NAMALWA (cell line): ENCODE measurements at places on chromosomes 12 and 14.

DNA sequence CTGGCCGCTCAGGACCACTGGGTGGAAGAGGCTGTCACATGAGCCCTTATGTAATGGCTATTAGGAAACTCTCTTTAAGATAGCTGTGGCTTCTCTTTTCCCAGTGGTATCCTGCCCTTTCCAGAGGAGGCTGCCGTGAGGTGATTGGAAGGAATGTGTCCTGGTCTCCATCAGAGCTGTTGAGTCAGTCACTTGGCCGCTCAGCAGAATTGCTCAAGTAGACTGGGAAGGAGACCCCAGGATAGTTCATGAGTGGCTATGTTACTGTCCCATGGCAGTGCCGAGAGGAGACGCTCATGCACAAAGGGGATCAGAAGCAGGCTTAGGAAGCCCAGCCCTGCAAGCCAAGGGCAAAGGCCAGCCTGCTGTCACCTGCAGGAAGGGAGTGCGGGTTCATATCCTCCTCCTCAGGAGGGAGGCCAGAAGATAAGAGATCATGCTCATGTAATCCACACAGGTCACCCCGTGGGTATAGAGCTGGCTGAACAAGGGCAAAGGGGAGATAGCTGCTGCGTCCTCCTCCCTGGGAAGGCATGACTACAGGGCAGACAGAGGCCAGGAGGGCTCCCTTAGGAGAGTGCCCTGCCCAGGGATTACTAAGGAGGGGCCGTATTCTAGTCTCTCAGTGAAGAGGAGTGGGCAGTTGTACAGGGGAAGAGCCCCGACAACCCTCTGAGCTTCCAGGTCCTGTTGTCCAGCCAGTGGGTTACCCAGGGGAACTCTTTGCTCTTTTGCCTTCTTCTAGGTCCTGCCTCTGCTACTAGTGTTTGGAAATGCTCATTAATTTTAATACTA is 137.0 kb upstream of the MAX start:
- DNase-seq: no peak

- DNase-seq: peak; percentile 60
Observed at GRCh38 chr14:31510222-31510621, 22.4 kb upstream of the GPR33 start.

DNA sequence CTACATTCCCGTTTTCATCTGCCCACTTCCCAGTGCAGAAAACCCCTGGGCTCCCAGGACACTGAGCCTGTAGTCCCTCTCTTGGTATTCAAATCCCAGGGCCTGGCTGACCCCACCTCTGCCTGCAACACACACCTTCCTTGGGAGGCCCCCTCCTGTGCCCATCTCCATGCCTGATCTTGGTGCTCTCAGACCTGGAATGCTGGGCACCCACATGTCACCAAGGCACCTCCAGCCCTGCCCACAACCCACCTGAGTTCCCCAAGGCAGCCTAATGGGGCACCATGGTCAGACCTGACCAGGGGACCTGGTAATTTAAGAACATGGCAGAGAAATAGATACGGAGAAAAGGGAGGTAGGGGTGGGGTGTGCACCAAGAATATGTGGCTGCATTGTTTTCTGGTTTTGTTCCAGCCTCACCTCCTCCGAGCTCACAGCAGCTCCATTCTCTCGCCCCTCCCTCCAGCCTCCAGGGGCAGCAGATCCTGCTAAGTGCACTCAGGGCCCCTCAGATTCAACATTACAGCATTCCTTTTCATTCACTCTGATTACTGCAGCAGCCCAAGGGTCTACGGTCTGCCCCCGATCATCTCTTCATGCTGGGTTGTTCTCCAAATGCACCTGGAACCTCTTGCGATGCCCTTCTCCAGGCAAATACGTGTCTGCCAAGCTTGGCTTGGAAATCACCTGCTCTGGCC is 9.2 kb upstream of the HSP90AA1 start:
- DNase-seq: no peak

GRCh38 chr12:1907652-1908611 is 10.5 kb downstream of the CACNA2D4 start:
- peak; percentile 51 for DNase-seq

- no peak for DNase-seq
Observed at GRCh38 chr12:114696443-114697242, 12.7 kb upstream of the TBX3 start.

DNA sequence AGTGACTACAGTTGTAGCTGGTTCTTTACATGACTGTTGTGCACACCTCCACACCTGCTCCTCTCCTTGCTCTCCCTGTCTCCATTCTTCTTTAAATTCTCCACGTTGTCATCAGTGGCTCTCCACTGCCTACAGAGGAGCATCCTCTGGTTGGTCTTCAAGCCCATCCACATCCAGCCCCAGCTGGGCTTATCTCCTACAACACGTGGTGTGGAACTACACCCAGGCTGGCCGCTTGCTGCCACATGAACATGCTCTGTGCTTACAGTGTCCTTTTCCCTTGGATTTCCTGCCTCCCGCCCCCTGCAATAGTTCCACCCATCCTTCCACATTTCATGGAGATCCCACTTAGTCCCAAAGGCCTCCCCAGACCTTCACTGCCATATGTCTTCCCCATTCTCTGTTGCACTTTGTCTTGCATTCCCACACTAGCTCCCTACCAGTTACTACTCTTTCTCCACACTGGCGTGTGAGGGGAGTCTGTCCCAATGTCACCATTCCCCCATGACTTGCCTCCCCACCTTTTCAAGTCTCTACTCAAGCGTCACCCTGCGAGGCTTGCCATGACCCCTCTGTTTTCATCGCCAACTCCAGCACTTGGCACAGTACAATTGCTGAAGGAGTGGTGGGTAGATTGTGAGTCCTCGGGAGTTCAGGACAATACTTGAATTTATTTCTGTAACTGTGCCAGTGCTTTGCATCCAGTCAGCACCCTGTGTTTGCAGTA is 9.8 kb upstream of the MCRS1 start:
- no peak for DNase-seq

- DNase-seq: no peak
Observed at GRCh38 chr14:61678975-61679374, 16.3 kb upstream of the HIF1A start.

DNA sequence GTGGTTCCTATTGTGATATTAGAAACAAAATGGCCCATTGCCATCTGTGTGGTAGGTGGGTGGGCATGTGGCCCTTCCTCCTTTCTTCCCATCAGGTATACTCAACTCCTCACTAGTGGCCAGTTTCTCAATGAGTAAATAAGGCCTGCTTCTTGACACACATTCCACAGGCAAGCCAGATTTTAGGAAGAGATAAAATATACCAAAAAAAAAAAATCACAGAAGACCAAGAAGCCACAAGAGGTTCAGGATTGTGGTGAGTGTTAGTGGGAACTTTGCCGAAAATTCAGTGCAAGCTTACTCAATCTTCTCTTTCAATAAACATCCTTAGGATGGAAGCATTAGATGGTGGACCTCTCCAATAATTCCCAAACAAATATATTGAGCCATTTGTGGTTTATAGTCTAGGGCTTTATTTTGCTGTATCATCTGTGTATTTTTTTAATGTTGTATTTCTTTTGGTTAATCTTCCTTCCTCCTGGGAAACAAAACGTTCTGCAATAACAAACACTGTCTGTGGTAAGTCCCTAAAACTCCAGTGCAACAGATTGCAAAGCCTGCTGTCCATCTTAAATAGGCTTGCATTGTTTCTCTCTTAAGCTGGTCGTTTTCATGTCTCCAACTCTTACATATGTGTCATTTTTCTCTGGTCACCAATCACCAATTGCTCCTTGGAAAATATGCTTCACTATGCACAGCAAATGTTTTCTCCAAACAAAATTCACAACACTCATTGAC is 289.9 kb upstream of the KITLG start:
- no peak for DNase-seq

GRCh38 chr12:52946797-52947547 is 1.9 kb upstream of the KRT18 start:
- no peak for DNase-seq

DNA sequence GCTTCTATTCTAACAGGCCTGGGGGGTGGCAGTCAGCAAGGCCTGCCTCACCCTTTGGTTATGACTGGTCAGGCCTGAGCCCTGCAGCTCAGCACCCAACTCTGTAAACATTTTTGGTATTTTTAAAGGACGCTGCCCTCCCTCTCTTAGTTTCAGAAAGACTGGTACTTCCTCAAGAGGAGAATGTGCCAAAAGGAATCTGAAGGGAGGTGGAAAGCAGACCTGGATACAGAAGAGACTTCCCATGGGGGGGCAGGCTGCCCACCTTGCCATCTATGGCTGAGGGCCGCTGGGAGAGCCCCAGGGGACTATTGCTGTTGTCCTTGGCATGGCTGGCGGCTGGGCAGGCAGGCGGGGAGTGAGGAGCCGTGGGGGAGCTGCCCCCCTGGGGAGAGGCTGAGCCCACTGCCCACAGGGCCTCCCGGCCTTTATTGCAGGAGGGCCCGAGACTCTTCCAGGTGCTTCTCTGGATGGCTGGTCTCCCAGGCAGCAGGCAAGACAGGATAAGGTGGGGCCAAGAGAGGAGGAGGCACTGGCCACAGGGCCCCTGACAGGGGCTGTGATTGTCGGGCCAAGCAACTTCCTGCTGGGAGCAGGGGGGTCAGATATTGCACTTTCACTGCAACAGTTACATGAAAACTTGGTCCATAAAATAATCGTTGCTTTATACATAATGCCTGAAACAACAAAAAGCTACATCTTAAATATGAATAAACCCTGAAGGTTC is 3.5 kb downstream of the ARL6IP4 start:
- DNase-seq: no peak

GRCh38 chr14:104244221-104245011 is 106.0 kb downstream of the KIF26A start:
- DNase-seq: no peak

DNA sequence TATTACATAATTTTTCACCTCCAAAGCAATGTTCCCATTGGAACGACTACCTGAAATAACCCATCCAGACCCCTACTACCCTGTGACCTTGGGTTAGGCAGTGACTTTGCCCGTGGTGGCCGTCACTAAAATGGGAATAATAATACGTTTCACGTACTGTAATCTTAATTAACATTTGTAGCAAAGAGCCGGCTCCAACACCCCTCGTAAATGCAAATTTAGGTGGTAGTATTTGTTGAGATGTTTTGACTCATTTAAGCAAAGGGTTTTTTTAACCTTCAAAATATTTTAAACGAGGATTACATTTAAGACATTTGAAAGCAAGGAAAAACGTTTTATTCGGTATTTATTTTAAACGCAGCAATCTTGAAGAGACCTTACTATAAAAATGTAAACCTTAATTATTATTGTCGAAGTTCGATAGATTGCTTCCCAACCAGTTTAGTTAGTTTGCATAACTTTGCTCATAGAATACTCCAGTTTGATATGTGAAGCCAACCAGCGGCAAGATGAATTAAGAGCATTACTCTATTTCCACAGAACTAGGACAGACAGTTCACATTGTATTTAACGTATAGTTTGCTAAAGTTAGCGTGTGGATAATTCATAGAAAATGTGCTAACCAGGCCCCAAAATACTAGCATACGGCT is 1.4 kb upstream of the ARID2 start:
- DNase-seq: peak; percentile 82

- DNase-seq: peak; percentile 9
Observed at GRCh38 chr14:92392711-92393110, 69.7 kb downstream of the SLC24A4 start.

GRCh38 chr12:73225941-73226340 is 953.8 kb downstream of the TRHDE start:
- DNase-seq: no peak

- no peak for DNase-seq
Observed at GRCh38 chr12:59382282-59383078, 213.3 kb upstream of the SLC16A7 start.

- DNase-seq: no peak
Observed at GRCh38 chr14:71956920-71957563, 24.8 kb downstream of the RGS6 start.

- DNase-seq: no peak
Observed at GRCh38 chr12:121786440-121786825, 7.1 kb downstream of the RHOF start.

- no peak for DNase-seq
Observed at GRCh38 chr12:67774983-67775587, 126.5 kb downstream of the DYRK2 start.

DNA sequence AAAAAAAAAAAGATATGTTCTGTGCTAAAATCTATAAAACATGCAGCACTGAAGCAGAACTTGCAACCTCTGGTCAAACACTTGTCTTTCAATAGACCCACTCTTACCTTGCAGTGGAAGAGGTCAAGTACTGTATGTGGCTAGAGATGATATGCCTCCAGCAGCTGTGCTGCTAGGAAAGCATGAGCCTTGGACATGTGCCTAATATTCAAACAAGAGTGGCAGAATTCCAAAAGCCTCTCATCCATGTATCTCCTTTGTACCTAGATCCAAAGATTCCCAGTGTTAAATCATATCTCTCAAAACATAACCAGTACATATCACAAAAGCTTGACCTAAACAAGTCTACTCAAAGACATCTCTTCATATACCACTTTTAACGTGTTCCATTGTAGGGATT is 105.0 kb upstream of the CPNE8 start:
- no peak for DNase-seq

DNA sequence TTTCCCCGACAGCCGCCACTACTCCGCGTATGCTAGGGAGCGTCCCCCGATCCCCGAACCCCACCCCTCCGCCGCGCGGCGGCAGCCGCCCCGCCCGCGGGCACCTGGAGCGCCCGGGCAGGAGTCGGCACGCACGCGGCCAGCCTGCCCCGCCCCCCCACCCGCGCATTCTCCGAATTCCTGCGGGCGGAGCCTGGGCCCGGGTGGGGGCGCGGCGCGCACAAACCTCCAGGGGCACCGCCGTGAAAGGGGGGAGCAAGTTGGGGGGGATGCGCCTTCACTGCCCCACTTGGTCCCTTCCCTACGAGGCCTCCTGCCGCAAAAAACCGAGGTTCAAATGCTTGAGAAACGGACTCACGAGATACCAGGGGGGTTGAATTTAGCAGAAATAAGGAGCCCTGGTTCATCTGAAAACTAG is 1.7 kb downstream of the AJUBA start:
- no peak for DNase-seq

DNA sequence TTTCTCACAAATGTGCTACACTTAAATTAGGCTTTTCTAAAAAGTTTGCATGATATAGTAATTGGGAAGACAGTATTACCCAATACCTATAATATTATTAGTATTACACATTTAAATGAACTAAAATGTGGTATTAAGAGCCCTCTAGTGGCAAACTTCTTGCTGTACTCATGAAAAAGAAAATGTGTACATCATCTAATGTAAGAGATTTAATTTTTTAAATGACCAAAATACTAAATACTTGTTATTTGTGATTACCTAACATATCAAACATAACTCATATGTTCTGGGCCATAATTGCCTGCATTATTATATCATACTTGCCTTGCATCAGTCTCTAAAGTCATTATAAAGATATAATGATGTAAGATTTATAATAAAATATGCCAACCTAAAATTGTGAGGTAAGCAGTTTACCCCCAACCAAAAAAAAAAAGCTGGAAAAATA is 64.2 kb downstream of the DNAI7 start:
- peak; percentile 79 for DNase-seq

- no peak for DNase-seq
Observed at GRCh38 chr14:104787736-104788135, 7.8 kb downstream of the AKT1 start.

- no peak for DNase-seq
Observed at GRCh38 chr14:82915381-82915780, 1381.7 kb upstream of the SEL1L start.

DNA sequence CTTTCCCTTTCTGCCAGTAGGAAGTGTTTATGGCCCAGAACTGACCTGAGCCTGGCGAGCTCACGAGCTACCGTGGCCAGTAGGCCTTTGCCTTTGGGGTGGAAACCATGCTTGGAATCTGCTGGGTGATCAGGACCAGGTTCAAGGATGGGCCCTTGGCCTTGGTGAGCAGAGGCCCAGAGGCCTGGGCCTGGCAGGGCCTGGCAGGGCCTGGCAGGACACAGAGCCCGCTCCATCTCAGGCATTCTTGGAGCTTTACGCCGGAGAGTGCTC is 184.8 kb upstream of the RTL1 start:
- DNase-seq: no peak

- no peak for DNase-seq
Observed at GRCh38 chr14:100391724-100392123, 68.6 kb downstream of the SLC25A47 start.
